Fibroblast of skin of scalp (primary cell): ENCODE measurements at places on chromosomes 2 and 18.

- DNase-seq, result no peak
Observed at GRCh38 chr2:61597300-61598289, 59.4 kb upstream of the XPO1 start.

- no peak for DNase-seq
Observed at GRCh38 chr2:49080681-49081080, 73.6 kb downstream of the FSHR start.

GRCh38 chr2:224405412-224405811 lies 3.5 kb upstream of the FAM124B start:
- no peak for DNase-seq

- DNase-seq, result no peak
Observed at GRCh38 chr18:38534073-38534472, 968.5 kb upstream of the CELF4 start.
